ENCODE measurements at places on chromosomes 6 and 20.
A peak's percentile ranks its signal among the peaks of the same experiment; 100 is the strongest.

DNA sequence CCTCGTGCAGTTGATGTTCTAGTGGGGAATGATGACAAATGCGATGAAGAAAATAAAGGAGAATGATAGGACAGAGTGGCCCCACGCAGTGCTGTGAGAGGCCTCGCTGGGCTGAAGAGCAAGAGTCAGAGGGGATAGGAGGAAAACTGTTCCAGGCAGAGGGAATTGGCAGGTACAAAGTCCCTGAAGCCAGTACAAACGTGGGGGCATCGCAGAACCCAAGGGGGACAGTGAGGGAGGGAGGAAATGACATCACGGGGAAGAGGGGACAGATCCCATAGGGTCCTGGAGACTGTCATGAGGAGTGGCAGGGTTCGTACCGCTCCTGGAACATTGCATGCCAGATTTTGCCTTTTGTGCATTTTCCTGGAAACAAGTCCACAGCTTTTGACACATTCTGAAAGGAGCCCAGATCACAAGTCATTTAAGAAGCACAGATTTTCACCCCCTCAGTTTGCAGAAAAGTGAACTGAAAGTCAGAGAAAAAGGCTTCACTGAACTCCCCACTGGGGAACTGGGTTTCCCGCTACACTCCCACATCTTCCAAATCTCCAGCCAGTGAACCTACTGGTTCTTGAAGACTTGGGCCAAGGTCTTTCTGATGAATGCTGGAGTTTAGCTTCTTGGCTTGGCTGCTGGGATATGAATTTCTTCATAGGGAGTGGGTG is 77.0 kb downstream of the SULF2 start:
- DNase-seq: no peak

DNA sequence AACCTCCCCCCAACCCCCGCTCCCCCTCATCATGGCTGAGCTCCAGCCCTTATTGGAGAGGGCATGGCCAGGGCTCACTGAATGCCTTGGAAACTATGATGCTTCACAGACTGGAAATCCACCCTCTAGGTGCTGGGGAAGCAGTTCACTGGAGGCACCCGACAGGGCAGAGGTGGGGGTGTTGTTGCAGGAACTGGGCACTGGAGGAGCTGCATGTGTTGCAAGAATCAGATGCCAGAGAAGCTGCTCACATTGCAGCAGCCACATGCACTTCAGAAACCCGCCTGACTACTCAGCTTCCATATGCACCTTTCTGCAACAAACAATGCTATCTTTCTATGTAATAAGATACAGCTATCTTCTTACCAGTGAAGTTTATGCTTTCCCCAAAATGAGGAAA is 7.9 kb upstream of the TBPL1 start:
- DNase-seq: peak; percentile 11

GRCh38 chr6:161198176-161198575 is 75.7 kb downstream of the AGPAT4 start:
- DNase-seq: peak; percentile 43

DNA sequence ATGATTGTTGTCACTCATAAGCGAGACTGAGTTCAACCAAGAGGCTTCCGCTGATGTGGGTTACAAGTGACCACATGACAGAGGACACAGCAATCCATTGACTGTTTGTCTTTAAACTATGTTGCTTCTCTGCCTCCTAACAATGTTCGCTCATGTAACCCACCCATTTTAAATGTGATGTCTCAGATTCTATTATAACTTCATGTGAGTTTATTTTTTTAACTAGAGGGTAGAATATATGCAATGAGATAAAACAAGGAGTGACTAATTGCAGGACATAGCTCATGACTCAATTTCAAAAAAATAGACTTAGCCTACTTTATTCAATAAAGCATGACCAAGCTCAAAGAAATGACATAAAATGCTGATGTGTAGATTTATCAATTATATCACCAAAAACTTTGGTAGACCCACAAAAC is 119.2 kb upstream of the SASH1 start:
- peak; percentile 20 for DNase-seq

GRCh38 chr6:91088515-91088914 is 501.6 kb upstream of the MAP3K7 start:
- DNase-seq: no peak

DNA sequence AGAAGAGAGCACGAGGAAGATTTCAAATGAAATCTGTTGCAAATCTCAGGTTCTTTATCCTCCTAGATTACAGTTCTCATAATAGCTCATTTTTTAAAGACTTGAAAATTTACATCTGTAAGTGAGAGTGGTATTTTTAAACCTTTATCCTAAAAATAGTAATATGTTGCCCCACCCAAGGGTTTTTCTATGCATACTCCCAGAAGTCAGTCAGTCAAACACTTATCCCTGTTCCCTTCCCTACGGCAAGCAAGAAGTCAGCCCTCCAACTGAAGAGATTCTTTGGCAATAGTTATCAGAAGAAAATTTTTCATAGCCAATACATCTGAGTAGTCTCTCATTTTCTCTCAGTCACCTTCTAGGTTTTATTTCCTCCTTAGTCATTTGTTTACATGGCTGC is 24.1 kb downstream of the ELOVL4 start:
- no peak for DNase-seq

DNA sequence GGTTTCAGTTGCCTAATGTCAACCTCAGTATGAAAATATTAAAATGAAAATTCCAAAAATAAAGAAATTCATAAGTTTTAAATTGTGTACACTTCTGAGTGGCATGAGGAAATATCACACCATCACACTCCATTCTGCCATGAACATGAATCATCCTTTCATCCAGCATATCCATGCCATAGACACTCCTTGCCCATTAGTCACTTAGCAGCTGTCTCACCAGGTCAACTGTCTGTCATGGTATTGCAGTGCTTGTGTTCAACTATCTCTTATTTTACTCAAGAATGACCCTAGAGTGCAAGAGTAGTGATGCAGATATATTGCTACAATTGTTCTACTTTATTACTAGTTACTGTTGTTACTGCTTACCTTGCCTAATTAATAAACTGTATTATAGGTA is 712.4 kb downstream of the EPHA7 start:
- no peak for DNase-seq

- DNase-seq: peak; percentile 40
These were observed 89.7 kb downstream of the MDGA1 start for GRCh38 chr6:37607944-37608343.

- peak; percentile 75 for DNase-seq
These were observed at the start of gene DOK5 for GRCh38 chr20:54475334-54476168. Gene DOK5, plus strand, starts transcription at chr20:54475593. Its CDS starts 354 bp downstream, at chr20:54475947.

DNA sequence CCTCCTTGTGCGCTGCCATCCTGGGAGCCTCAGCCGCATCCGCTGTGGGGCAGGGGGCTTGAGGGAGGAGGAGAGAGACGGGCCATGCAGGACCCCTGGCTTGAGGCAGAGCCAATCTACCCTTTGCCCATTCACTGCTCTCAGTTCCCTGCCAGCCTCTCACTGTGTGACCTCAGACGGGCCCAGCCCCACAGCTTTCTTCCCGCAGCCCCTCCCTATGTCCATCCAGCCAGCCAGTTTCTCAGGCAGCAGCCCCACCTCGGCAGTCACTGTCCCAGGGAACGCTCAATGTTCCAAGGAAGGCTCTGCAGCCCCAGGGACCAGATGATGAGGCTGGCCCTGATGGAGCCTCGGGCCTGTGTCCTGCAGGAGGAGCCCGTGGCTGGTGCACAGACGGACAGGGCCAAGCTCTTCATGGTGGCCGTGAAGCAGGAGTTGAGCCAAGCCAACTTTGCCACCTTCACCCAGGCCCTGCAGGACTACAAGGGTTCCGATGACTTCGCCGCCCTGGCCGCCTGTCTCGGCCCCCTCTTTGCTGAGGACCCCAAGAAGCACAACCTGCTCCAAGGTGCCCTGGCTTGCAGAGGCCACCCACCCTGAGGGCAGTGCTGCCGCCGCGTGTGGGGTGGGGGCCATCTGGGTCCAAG is 3.9 kb upstream of the TNFRSF6B start:
- DNase-seq: peak; percentile 59

DNA sequence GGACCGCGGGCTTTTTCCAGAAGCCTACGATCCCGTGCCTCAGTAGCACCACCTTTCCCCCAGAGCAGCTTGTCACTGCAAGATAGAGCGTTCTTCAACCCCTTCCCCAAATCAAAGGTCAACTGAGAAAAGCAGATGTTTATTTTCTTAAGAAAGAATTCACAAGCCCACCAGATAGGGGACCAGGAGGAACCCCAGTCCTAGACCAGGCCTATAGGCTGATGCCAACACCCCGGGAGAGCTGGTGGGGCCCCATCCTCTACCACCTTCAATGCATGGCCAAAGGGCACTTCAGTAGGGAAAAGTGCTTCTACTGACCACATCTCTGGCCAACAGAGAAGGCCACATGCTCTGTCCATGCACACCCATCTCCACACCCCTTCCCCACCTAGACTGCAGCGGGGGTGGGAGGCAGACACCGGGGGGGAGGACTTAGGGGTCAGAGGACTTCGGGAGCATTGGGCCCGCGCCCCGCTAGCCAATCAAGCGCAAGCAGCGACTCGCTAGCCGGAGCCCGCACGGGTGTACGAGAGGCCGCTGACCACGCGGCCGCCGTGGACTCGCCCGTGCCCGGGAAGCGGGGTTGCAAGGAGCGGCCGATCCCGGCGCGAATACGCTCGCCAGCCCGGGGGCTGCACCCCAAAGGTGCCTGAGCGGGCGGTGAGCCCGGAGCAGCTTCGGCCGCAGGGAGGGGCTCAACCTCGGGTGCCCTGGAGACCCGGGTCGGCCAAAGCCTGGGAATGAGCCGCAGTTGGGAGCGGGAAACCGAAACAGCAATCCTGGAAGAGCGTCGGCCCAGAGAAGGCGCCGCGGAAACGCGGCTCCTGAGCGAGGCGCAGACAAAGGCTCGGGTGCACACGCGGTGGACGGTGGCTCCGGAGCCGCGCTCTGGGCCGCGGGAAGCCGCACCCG is 2.8 kb downstream of the PDE10A start:
- DNase-seq: peak; percentile 34

DNA sequence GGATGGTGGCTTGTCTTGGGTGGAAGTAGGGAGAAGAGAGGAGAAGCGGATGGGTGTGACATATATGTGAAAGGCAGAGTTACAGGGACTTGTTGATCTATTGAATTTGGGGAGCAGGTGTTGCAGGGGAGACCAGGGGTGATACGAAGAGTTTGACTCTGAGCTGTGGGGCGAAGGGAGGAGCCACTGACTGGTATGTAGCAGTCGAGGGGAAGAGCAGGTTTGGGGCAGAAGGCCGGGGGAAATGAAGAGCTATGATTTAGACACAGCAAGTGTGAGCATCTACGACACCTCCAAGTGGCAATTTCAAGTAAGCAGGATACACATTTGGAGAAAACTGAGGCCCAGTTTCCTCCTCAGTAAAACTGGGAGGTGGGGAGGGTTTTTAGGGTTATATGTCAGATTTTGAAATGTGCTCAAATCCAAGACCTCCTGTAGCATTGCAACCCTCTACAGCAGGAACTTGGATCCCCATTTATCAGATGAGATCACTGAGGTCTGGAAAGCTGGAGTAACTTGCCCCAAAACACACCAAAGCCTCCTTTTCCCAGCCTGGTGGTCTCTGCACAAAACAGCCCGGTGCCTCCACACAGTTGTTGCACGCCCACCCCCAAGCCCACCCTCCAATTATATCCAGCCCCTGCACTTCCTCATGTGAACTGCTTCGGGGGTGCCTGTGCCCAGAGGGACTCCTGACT is 137.8 kb downstream of the PREX1 start:
- no peak for DNase-seq

- no peak for DNase-seq
These were observed 255.8 kb downstream of the NFATC2 start for GRCh38 chr20:51286758-51287157.

DNA sequence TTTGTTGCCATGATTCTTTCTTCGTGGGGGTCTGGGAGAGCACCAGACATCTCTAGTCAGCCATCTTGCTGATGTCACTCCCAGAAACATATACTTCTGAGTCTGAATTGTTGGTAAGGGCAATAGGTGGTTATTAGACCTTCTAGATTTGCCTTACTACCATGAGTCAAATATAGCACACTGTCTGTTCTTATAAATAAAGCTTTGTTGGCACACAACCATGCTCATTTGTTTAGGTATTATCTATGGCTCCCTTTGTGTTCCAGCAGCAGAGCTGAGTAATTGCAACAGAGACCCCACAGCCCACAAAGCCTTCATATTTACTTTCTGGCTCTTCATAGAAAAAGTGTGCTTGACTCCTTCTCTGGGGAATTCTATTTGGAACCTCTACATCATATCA is 62.9 kb downstream of the CDH26 start:
- no peak for DNase-seq

DNA sequence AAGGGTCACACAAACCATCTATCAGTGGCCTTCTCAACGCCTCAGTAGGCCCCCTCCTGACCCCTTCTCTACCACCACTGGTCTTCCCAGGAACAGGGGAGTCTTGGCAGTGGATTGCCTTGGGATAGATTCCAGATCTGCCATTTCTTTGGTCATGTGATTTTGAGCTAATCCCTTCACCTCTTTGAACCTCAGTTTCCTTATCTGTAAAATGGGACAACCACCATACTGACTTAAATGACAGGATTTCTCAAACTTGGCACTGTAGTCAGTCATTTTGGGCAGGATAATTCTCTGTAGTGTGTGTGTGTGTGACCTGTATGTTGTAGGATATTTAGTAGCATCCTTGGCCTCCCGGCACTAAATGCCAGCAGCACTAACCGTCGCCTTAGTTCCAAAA is 89.1 kb downstream of the CDH22 start:
- no peak for DNase-seq

GRCh38 chr6:1689141-1689540 is 79.4 kb downstream of the FOXC1 start:
- DNase-seq: no peak

GRCh38 chr6:7343546-7344475 is 30.8 kb upstream of the SSR1 start:
- DNase-seq: no peak

GRCh38 chr6:16282370-16282769 is 44.0 kb downstream of the GMPR start:
- DNase-seq: no peak

DNA sequence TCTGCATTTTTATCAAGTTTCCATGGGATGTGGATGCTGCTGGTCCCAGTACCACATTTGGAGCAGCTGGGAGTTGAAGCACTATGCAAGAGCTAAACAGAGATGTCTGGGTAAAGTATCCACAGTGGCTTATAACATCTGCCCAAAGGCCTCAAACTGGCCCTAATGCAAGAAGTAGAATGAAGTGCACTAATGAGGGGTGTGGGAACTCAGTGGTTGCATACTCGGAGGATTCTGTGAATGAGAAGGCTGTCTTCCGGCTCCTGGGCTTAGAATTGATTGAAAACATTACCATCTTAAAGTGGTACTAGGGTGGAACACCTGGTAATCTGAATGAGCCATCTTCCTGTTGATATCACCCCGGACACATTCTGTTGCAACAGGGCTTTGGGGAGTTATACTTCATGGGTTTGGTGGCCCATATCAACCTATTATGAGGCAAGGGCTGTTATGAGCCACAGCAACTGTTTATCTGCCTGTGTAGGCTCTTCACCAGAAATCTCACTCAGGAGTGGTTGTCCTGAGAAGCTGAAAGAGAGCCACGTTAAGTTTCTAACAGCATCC is 54.7 kb upstream of the SNRPB2 start:
- no peak for DNase-seq

- no peak for DNase-seq
These were observed 36.5 kb upstream of the MPC1 start for GRCh38 chr6:166419286-166419685.

- DNase-seq: no peak
These were observed 159.3 kb downstream of the CD83 start for GRCh38 chr6:14276667-14277404.

GRCh38 chr20:12925210-12925755 is 83.5 kb upstream of the SPTLC3 start:
- DNase-seq: peak; percentile 89

- DNase-seq: no peak
These were observed 179.4 kb upstream of the PRND start for GRCh38 chr20:4542270-4542669.

Measured in AG20443 (cell line).